Effector memory CD4-positive, alpha-beta T cell (primary cell): ENCODE measurements at places on chromosomes 7 and 10.
A peak's percentile ranks its signal among the peaks of the same experiment; 100 is the strongest.

DNA sequence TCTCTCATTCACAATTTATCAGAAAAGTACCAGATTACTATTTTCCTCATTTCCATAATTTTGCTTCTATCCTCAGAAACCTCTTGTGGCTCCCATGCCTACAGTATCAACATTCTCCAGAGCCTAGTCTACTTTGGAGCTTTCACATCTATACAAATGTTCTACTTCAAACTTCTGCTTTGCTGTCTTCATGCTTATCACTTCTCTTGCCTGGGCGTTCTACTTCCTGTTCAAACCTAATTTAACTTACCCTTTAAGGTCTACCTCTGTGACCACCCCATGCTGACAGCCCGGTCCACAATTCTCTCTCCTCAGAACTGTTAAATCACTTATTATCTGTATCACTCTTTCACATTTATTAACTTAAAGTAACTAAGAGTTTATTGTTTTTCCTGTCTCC is 6.1 kb upstream of the PTPN12 start:
- no peaks in the 10 kb centered on the region for H3K4me1 ChIP-seq
- H3K4me3 ChIP-seq: no peak overlapping the region
- no peak overlapping the region for H3K27ac ChIP-seq
- no peak for DNase-seq
- H3K27me3 ChIP-seq: no peaks in the 10 kb centered on the region
- H3K36me3 ChIP-seq: no peaks in the 10 kb centered on the region

GRCh38 chr7:2968176-2968575 is 75.5 kb downstream of the CARD11 start:
- H3K27ac ChIP-seq: no peak overlapping the region
- no peak overlapping the region for H3K4me3 ChIP-seq
- DNase-seq: no peak
- H3K36me3 ChIP-seq: peaks cover 27% of the 10 kb centered on the region
- no peaks in the 10 kb centered on the region for H3K27me3 ChIP-seq
- H3K4me1 ChIP-seq: no peaks in the 10 kb centered on the region

GRCh38 chr10:5684971-5685763 is 529 bp downstream of the TASOR2 start:
- peak overlapping the region; percentile 84 for H3K4me3 ChIP-seq
- no peaks in the 10 kb centered on the region for H3K27me3 ChIP-seq
- H3K4me1 ChIP-seq: peaks cover 8% of the 10 kb centered on the region
- H3K36me3 ChIP-seq: no peaks in the 10 kb centered on the region
- peak; percentile 70 for DNase-seq

GRCh38 chr7:139043823-139044812 is 8.3 kb upstream of the ZC3HAV1L start:
- H3K27ac ChIP-seq: peak overlapping the region; percentile 47
- H3K27me3 ChIP-seq: no peaks in the 10 kb centered on the region
- H3K4me1 ChIP-seq: peaks cover 31% of the 10 kb centered on the region
- H3K4me3 ChIP-seq: no peak overlapping the region
- H3K36me3 ChIP-seq: peaks cover 32% of the 10 kb centered on the region

DNA sequence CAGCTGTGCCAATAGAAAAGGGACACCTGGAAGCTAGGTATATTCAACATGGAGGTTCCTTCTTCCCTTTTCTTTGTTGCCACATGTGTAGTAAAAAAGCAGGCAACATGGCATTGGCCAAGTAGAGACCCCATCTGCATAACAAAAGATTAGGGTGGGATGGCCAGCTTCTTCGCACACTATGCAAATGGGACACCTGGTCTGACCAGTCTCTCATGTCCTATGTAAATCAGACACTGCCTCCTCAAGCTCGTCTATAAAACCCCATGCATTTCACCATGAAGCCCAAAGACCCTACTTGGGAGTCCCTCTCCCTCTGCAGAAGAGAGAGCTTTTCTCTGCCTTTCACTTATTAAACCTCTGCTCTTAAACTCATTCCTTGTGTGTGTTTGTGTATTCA is 53.9 kb downstream of the MYL10 start:
- no peak for DNase-seq
- H3K27ac ChIP-seq: no peak overlapping the region
- no peaks in the 10 kb centered on the region for H3K27me3 ChIP-seq
- no peak overlapping the region for H3K4me3 ChIP-seq
- no peaks in the 10 kb centered on the region for H3K36me3 ChIP-seq
- no peaks in the 10 kb centered on the region for H3K4me1 ChIP-seq

- no peaks in the 10 kb centered on the region for H3K4me1 ChIP-seq
- H3K27me3 ChIP-seq: no peaks in the 10 kb centered on the region
- DNase-seq: no peak
- H3K27ac ChIP-seq: no peak overlapping the region
- H3K4me3 ChIP-seq: no peak overlapping the region
These were observed 142.2 kb downstream of the ATXN7L1 start for GRCh38 chr7:105734233-105734632.

GRCh38 chr7:17233603-17234002 is 64.8 kb upstream of the AHR start:
- no peaks in the 10 kb centered on the region for H3K36me3 ChIP-seq
- DNase-seq: no peak
- peaks cover 18% of the 10 kb centered on the region for H3K4me1 ChIP-seq

DNA sequence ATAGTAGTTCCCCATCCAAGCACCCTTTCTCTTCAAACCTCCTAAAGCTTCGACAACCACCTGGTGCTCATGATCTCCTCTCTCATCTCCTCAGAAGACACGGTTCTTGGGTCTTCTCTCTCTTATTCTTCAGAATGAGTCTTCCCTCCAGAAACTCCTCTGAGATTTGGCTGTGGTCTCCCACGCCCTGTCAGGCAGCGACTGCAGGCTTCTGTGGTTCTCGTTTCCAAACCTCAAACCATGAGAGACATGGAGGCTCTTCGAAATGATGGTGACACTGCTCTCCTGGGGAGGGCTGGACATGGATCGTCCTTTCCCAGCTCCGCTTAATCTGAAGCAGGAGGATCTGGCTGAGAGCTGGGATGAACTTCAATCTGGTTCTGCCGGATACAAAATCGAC is 78.6 kb upstream of the PITRM1 start:
- no peak overlapping the region for H3K4me3 ChIP-seq
- no peak overlapping the region for H3K27ac ChIP-seq
- no peak for DNase-seq
- no peaks in the 10 kb centered on the region for H3K4me1 ChIP-seq
- H3K36me3 ChIP-seq: no peaks in the 10 kb centered on the region

- no peak for DNase-seq
- H3K27ac ChIP-seq: no peak overlapping the region
- H3K36me3 ChIP-seq: no peaks in the 10 kb centered on the region
- no peak overlapping the region for H3K4me3 ChIP-seq
These were observed 554.8 kb downstream of the SORCS1 start for GRCh38 chr10:106609470-106610266.

GRCh38 chr10:125857185-125857760 is 23.8 kb downstream of the DHX32 start:
- H3K27ac ChIP-seq: no peak overlapping the region
- H3K27me3 ChIP-seq: no peaks in the 10 kb centered on the region
- H3K36me3 ChIP-seq: peaks cover 7% of the 10 kb centered on the region
- no peaks in the 10 kb centered on the region for H3K4me1 ChIP-seq

DNA sequence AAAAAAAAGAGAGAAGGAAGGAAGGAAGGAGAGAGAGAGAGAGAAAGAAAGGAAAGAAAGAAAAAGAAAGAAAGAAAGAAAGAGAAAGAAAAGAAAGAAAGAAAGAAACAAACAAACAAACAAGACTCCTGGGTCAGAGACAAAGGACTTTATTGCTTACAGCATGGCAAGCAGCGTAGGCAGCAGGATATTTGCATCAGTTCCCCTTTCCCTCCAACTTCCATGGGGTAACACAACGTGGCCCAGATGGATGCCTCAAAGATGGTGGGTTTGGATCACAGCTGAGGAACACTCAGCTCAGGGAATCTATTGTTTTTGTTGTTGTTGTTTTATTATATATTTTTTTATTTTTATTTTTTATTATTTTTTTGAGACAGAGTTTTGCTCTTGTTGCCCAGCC is 128.5 kb upstream of the VKORC1L1 start:
- DNase-seq: no peak
- no peaks in the 10 kb centered on the region for H3K4me1 ChIP-seq
- no peaks in the 10 kb centered on the region for H3K36me3 ChIP-seq

DNA sequence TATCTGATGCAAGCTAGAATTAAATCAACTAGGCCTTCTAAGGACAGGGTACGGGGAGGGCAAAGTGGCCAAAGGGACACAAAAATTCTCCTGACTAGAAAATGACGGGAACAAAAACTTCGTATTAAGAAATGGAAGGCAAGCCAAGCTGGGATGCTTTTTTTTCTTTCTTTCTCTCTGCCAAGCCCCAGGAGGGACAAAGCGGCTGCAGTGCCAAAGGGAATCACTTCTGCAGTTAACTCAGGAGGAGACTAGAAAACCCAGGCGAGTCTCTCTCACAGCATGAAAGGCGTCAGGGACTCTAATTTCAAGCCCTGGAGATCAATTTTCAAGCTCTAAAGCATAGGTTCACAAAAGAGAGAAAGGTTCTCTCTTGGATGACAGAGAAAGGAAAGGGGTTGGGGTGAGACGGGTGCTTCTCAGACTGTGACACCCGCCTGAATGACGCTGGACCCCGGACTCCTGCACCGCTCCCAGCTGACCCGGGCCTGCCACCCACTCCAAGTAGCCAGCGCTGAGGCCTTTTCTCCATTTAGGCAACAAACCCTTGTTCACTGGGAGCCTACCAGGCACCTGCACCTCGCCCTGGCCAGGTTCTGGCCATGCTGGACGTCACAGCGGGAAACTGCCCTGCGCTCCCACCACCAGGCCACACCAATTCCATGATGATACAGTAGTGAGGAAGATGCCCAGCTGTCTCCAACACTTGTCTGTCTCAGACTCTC is 56.5 kb downstream of the KIAA1549 start:
- no peaks in the 10 kb centered on the region for H3K27me3 ChIP-seq
- H3K4me3 ChIP-seq: no peak overlapping the region
- no peak overlapping the region for H3K27ac ChIP-seq
- no peaks in the 10 kb centered on the region for H3K4me1 ChIP-seq
- H3K36me3 ChIP-seq: no peaks in the 10 kb centered on the region
- no peak for DNase-seq

- H3K4me3 ChIP-seq: no peak overlapping the region
- H3K36me3 ChIP-seq: no peaks in the 10 kb centered on the region
- H3K27me3 ChIP-seq: peaks cover 7% of the 10 kb centered on the region
- DNase-seq: no peak
- no peak overlapping the region for H3K27ac ChIP-seq
- H3K4me1 ChIP-seq: no peaks in the 10 kb centered on the region
These were observed 235.3 kb upstream of the PRKCQ start for GRCh38 chr10:6815346-6815745.

GRCh38 chr10:95536894-95537541 is 24.2 kb downstream of the SORBS1 start:
- H3K27ac ChIP-seq: no peak overlapping the region
- H3K4me3 ChIP-seq: no peak overlapping the region
- no peak for DNase-seq
- no peaks in the 10 kb centered on the region for H3K36me3 ChIP-seq
- H3K27me3 ChIP-seq: no peaks in the 10 kb centered on the region

DNA sequence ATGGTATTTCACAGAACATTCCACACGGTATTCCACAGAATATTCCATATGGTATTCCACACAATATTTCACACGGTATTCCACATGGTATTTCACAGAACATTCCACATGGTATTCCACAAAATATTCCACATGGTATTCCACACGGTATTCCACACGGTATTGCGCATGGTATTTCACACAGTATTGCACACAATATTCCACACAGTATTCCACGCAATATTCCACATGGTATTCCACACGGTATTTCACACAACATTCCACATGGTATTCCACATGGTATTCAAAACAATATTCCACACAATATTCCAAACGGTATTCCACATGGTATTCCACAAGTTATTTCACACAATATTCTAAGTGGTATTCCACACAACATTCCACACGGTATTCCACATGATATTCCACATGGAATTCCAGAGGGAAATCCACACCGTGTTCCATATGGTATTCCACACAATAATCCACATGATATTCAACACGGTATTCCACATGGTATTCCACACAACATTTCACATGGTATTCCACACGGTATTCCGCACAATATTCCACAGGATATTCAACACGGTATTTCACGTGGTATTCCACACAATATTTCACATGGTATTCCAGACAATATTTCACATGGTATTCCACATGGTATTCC is 136.7 kb upstream of the CHST15 start:
- H3K36me3 ChIP-seq: no peaks in the 10 kb centered on the region
- H3K4me1 ChIP-seq: no peaks in the 10 kb centered on the region
- H3K27ac ChIP-seq: no peak overlapping the region
- H3K27me3 ChIP-seq: no peaks in the 10 kb centered on the region

- H3K4me3 ChIP-seq: no peak overlapping the region
- H3K36me3 ChIP-seq: no peaks in the 10 kb centered on the region
- H3K27me3 ChIP-seq: no peaks in the 10 kb centered on the region
- DNase-seq: no peak
- no peak overlapping the region for H3K27ac ChIP-seq
- peaks cover 33% of the 10 kb centered on the region for H3K4me1 ChIP-seq
These were observed 38.7 kb downstream of the KCNH2 start for GRCh38 chr7:150939466-150939865.

DNA sequence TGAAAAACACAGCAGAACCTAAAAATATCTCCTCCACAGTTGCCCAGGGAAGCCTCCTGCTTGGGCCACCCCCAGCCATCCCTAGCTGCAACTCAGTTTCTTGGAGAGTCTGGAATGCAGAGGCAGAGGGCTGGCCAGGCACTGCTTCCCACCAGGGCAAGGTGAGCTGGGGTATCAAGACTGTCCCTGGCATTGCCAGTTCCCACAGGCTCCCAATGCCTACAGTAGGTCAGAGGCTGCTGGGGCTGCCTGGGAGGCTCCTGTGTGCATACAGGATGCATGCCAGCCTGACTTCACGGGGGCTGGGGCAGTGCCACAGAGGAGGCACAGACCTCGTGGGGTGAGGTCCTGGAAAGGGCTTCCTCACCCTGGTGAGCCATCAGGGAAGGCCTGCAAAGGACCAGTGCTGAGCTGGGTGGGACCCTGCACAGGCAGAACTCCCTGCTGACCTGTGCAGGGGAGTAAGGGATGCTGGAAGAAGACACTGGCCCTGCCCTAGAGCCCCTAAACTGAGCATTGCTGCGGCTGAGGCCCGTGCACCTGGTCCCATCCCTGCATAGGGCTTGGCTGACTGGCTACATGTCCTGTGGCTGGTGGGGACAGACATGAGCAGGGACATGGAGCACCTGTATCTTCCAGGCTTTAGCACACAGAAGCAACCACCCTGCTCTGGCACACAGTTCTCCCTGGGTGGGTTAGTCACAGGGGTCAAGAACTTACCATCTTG is 121.9 kb upstream of the RET start:
- H3K4me1 ChIP-seq: no peaks in the 10 kb centered on the region
- no peak overlapping the region for H3K4me3 ChIP-seq
- no peak for DNase-seq

GRCh38 chr10:30756151-30756550 is 126.6 kb upstream of the LYZL2 start:
- no peak for DNase-seq
- H3K36me3 ChIP-seq: no peaks in the 10 kb centered on the region
- H3K27me3 ChIP-seq: no peaks in the 10 kb centered on the region
- H3K4me3 ChIP-seq: no peak overlapping the region
- H3K27ac ChIP-seq: no peak overlapping the region

- no peak overlapping the region for H3K27ac ChIP-seq
- no peaks in the 10 kb centered on the region for H3K27me3 ChIP-seq
- no peak overlapping the region for H3K4me3 ChIP-seq
- H3K4me1 ChIP-seq: no peaks in the 10 kb centered on the region
- DNase-seq: no peak
These were observed 185.1 kb upstream of the ADO start for GRCh38 chr10:62619413-62619738.
